ENCODE measurements at places on chromosomes 2 and 18.

DNA sequence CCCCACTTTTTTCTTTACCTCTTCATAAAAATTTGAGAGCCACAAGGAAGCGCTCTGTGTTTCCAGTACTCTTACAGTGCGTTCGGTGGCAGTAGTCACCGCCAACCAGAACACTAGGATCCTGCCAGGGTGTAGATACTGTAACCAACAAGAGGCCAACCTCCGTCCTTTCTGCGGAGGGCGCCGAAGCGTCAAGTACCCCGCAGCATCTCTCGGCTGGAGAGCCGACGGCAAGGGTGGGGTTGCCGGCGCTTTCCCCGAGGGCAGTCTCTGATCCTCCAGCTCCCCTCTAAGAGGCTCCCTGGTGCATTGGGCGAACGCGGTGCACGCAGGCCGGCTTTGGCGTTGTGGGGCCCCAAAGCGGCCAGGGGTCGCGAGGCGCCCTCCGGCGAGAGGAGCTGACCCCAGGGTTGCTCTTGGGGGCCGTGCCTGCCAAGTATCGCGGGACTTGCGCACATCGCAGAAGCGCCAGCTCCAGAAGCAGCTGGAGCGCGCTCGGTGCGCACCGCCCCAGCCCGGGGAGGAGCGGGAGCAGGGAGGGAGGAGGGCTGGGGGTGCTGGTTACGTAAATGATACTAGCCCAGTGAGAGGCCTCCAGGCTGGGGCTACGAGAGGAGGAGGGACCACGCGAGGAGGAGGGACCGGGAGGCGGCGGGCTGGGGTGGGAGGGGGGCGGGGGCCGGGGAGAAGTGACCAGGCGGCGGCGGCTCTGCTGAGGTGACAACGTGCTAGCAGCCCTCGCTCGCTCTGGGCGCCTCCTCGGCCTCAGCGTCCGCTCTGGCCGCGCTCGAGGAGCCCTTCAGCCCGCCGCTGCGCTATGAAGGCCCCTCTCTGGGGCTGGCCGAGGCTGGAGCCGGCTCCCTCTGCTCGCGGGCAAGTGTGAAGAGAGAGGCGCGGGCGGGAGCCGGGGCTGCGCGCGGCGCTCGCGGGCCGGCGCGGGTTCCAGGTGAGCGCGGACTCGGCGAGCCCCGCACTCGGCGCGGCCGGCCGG, at the start of gene GALNT13:
Gene GALNT13, plus strand, starts transcription at position 692 of the 991 bp plus-strand sequence.
- no peak for DNase-seq

GRCh38 chr2:40450796-40451430, 977 bp downstream of the SLC8A1 start:
- no peak for DNase-seq

DNA sequence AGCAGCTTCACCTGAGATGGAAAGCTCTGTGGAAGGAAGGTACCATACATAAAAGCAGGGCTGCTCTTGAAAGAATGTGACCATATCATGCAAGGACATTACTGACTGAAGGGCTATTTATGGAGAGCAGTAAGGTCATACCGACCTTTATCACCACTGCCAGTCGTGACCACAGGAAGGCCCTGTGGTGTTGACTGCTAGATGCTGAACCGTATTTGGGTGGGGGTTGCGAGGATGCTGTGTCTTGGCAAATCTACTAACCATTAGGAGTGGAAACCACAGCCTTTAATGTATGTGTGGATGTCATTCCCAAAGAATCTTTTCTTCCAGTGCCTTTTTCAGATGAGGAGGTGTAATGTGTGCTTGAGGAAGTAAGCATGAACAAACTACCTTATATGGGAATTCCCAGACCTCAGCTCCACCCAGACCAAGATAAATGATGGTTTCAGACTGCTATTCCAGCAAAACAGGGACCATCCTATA, 60.8 kb downstream of the LIMS1 start:
- DNase-seq: no peak

GRCh38 chr2:183927406-183928325, 670.7 kb upstream of the ZNF804A start:
- DNase-seq: no peak

GRCh38 chr2:143468341-143468888, 339.2 kb downstream of the ARHGAP15 start:
- DNase-seq: no peak

GRCh38 chr2:53095227-53095626, 672.4 kb upstream of the CHAC2 start:
- no peak for DNase-seq

DNA sequence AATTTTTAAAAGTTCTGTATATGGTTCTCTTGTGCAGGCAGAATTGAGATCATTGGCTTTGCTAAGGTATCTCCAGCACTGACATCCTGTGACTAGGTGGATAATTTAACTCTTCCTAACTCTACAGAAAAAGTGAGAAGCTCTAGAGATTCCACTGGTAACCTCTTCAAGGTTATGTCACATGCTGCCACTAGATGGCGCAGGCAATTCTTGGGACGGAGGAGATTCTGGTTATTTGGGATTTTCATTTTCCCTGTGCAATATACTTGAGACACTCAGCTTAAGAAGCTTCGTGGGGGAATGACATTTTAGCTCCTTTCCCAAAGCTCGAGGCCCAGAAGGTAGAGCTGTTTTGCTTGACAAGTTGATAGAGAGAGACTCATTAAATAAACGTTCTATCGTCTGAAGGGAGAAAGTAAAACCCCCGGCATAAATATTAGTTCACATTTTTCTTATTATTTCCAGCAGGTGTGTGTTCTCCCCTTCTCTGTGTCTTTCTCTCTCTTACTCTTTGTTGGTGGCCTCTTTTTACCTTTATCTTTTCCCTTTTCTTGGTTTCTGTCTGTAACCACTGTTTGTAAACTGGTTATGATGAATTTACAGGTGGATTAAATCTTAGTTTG, 26.6 kb upstream of the LANCL1 start:
- peak; percentile 37 for DNase-seq

- no peak for DNase-seq
Measured at GRCh38 chr2:197164141-197164754, 146.3 kb downstream of the ANKRD44 start.

- DNase-seq: no peak
Measured at GRCh38 chr2:211390536-211391188, 834.3 kb downstream of the CPS1 start.

GRCh38 chr18:35624146-35624545, 42.6 kb downstream of the GALNT1 start:
- no peak for DNase-seq

DNA sequence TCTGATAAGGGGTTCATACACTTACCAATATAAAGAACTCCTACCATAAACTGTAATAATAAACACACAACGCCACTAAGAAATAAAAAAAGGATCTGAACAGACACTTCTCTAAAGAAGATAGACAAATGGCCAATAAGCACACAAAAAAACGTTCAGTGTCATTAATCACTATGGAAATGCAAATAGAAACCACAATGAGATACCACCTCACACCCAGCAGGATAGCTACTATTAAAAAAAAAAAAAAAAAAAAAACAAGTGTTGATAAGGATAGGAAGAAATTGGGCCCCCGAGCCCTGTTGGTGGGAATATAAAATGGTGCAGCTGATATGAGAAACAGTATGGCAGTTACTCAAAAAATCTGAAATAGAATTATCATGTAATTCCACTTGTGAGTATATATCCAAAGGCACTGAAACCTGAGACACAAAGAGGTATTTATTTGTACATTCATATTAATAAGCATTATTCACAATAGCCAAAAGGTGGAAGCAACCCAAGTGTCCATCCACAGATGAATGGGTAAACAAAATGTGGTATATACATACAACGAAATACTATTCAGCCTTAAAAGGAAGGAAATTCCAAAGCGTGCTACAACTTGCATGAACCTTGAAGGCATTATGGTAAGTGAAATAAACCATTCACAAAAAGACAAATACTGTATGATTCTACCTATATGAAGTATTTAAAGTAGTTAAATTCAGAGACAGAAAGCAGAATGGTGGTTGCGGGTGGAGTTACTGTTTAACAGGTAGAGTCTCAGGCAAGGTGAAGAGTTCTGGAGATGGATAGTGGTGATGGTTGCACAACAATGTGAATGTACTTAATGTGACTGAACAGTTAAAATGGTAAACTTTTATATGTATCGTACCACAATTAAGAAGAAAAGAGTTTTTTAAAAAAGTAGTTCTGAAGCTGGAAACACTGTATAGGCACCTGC, 17.9 kb downstream of the REV1 start:
- DNase-seq: no peak

DNA sequence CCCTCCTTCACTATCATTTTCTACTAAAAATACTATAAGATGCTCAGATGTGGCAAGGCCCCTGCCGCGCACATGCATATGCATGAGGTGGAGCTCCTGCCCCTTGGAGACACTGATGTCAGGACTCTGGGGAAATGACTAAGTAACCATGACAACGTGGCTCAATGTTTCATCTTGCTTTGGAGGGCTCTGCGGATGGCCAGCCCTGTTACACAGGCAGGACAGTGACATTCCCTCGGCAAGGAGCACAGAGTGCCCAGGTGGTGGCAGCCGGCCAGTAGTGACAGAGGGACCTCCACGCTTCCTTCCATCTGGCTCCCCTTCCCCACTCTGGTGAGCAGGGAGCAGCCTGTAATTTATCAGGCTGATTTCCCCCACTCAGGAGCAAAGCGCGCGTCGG, 364.1 kb downstream of the SS18 start:
- no peak for DNase-seq

DNA sequence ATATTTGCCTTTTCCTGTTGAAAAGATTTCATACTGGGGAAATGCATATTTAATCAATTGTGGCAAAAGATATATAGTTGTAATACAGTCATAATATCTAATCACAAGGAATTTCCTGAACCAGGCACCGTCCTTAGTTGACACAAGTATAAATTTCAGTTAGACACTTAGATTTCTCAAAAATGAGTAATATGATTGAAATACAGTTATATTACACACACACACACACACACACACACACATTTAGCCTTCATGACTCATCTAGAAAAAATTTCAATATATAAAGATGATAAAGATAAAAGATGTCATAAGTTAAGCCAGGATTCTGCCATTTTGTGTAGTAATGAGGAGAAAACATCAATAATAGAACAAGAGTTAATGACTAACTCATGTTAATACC, 258.4 kb upstream of the ZNF804A start:
- DNase-seq: no peak

DNA sequence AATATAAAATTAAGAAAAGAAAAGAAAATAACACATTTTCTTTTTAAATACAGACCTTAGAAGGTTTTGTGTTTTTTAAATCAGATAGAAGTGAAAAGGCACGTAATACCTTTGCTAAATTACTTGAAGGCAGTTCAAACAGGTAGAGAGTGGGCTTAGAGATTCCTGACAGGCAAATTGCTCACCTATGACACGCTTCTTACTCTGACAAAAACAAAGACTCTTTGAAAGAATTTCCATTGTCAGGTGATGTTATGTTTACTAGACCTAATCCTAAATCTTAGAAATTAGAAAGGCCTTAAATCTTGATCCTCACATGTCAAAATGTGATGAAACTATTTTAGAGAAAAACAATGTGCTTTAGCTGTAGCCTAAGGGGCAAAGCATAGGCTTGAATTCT, 522.9 kb downstream of the SOX11 start:
- no peak for DNase-seq

GRCh38 chr2:20634507-20635112, 16.3 kb downstream of the HS1BP3 start:
- DNase-seq: no peak

DNA sequence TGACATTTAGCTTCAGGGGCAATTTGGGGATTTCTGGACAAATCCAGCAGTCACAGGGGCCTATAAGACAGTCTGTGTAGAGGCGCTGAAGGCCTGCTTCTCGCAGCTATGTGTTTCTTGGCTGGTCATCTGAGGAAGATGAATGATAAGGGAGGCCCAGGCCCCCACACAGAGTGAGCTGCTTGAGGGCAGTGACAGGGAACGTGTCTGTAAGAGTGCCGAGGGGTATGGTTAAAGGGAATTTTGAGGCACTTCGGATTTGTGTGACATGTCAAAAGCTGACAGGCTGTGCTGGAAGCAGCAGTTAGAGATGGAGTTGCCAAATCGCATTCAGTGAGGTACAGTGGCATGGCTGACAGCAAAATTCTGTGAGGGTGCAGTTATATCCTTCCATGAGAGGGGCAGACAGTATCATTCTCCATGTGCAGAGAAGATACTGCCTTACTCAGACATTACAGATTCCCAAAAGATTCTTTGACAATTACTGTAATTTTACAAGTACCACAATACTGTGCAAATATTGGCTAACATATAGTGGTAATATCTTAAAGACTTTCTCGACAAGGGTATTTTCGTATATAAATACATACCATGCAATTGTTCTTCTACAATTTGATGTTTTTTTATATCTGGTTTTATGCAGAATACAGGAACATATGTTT, 74.0 kb downstream of the CERS6 start:
- DNase-seq: no peak

DNA sequence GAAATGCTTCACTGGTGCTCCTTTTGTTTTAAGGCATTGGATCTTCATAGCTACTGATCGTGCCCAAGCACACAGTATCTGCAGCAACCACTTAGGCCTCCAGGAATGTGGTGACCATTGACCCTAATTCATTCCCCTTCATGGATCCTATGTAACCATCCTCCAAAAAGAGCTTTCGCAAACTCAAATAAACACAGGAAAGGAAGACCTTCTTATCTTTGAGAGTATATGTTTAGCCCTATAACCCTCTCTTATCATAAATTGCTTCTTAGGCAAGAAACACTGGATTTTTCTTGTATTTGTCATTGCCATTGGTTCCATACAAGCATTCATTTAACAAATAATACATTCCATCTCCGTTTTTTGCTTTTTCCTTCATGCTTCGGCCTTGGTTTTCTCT, 4.1 kb upstream of the TTR start:
- DNase-seq: no peak

GRCh38 chr18:22983175-22983574, 50.0 kb downstream of the RBBP8 start:
- peak; percentile 27 for DNase-seq

DNA sequence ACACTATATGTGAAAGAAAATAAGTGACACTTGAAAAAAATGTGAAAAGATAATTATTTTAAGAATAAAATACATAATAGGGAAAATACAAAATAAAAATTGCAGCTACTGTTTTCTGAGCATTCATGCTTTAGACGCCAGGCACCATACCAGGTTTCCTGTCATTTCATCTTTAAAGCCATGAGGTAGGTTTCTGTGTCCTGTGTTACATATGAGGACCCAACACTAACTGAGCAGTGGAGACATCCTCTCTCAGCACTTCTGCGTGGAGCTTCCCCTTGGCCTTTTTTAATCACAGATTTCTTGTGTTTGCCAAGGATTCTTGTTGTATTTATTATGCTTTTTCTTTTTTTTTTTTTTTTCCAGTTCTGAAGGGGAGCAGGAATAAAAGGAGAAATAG, 117.3 kb downstream of the FAM117B start:
- DNase-seq: no peak

All from CD4-positive, alpha-beta T cell treated with Interleukin-4 for 4 hours (primary cell).